Upper lobe of left lung (tissue), 6 donors: ENCODE measurements at places on chromosomes 7 and 10. TPM values are rescaled to one million over a fixed set of nuclear protein-coding genes. Genes with fewer than 3 reads are reported as not detected.

- H3K27ac ChIP-seq = no peak overlapping the region
- no peaks in the 10 kb centered on the region for H3K27me3 ChIP-seq
- H3K4me1 ChIP-seq = no peaks in the 10 kb centered on the region
- peaks cover 61% of the 10 kb centered on the region for H3K36me3 ChIP-seq
Observed at GRCh38 chr10:67925449-67926005, 41.1 kb downstream of the SIRT1 start.

- H3K27ac ChIP-seq = no peak overlapping the region
- H3K4me1 ChIP-seq = no peaks in the 10 kb centered on the region
- H3K36me3 ChIP-seq = no peaks in the 10 kb centered on the region
- H3K4me3 ChIP-seq = no peak overlapping the region
- no peaks in the 10 kb centered on the region for H3K27me3 ChIP-seq
Observed at GRCh38 chr10:20228729-20229128, 412.5 kb downstream of the PLXDC2 start.

- H3K4me3 ChIP-seq = no peak overlapping the region
- no peaks in the 10 kb centered on the region for H3K27me3 ChIP-seq
Observed at GRCh38 chr7:28361551-28361950, 50.8 kb upstream of the CREB5 start.

- H3K27ac ChIP-seq = no peak overlapping the region
- no peaks in the 10 kb centered on the region for H3K27me3 ChIP-seq
- DNase-seq = no peak
- H3K4me1 ChIP-seq = no peaks in the 10 kb centered on the region
- no peak overlapping the region for H3K4me3 ChIP-seq
- no peaks in the 10 kb centered on the region for H3K36me3 ChIP-seq
Observed at GRCh38 chr7:84837405-84837804, 349.5 kb downstream of the SEMA3D start.

GRCh38 chr7:107660381-107661080 is at the start of gene SLC26A4:
Gene SLC26A4 (plus strand): TSS chr7:107660828. CDS start chr7:107661642, 814 bp downstream.
- peak within 1 kb of the TSS; percentile 56 for H3K4me3 ChIP-seq
- no peaks in the 10 kb centered on the region for H3K36me3 ChIP-seq
- DNase-seq = no peak

GRCh38 chr7:117892821-117893220 is 19.6 kb upstream of the CTTNBP2 start:
- H3K4me3 ChIP-seq = no peak overlapping the region
- H3K27me3 ChIP-seq = no peaks in the 10 kb centered on the region
- no peaks in the 10 kb centered on the region for H3K4me1 ChIP-seq
- H3K36me3 ChIP-seq = no peaks in the 10 kb centered on the region

The SFRP4 gene
- total RNA-seq = 12.0 TPM
